ENCODE measurements at places on chromosomes 12 and 14.
A peak's percentile ranks its signal among the peaks of the same experiment; 100 is the strongest.

DNA sequence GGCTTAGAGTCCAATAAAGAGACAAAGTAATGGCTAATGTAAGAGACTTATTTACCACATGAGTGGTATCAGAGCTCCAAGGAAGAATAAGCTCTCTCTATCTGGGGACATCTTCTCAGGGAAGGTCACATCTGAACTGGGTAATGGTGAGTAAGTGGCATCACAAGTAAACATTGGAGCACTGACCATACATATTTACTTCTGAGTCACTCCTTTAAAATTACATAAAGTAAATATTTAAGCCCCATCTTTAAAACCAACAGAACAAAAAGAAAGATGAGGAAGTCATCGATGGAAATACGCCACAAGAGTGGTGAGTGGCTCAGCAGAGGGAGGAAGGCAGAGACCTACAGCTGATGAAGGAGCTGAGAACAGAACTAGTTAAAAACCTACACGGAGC, 159.9 kb downstream of the DUSP6 start:
- peak; percentile 85 for DNase-seq

DNA sequence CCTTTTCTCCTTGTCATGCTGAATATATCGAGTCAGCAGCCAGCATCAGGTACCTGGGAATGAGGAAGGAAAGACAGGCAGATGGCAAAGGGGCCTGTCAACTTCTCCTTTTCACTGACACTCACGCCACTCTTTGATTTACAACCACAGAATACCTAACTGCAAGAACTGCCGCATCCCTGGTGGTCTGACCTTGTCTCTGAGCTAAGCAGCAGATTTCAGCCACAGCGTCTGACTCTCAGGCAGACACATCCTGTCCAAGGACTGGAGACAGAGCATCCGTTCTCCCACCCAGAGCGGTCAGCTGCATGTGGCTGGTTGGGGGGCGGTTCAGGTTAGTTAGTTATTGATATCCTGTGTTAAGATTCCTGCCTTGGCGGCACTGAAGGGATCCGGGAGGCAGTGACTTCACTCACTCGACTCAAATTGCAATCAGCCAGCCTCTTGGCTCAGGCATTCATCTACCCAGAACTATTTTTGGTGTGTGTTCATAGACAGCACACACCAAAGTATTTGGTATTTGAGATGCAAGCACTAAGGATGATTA, 11.2 kb upstream of the MAP1LC3B2 start:
- no peak for DNase-seq

GRCh38 chr14:76168531-76168930, 16.8 kb downstream of the GPATCH2L start:
- peak; percentile 63 for DNase-seq

GRCh38 chr12:34345801-34346200, 323.5 kb downstream of the ALG10 start:
- DNase-seq = no peak

GRCh38 chr14:104107611-104108569, 22.4 kb downstream of the ASPG start:
- no peak for DNase-seq

GRCh38 chr14:69460093-69460701, 24.3 kb upstream of the PLEKHD1 start:
- DNase-seq = peak; percentile 94

- no peak for DNase-seq
These were observed 242.4 kb downstream of the SLC15A4 start for GRCh38 chr12:128581321-128581761.

DNA sequence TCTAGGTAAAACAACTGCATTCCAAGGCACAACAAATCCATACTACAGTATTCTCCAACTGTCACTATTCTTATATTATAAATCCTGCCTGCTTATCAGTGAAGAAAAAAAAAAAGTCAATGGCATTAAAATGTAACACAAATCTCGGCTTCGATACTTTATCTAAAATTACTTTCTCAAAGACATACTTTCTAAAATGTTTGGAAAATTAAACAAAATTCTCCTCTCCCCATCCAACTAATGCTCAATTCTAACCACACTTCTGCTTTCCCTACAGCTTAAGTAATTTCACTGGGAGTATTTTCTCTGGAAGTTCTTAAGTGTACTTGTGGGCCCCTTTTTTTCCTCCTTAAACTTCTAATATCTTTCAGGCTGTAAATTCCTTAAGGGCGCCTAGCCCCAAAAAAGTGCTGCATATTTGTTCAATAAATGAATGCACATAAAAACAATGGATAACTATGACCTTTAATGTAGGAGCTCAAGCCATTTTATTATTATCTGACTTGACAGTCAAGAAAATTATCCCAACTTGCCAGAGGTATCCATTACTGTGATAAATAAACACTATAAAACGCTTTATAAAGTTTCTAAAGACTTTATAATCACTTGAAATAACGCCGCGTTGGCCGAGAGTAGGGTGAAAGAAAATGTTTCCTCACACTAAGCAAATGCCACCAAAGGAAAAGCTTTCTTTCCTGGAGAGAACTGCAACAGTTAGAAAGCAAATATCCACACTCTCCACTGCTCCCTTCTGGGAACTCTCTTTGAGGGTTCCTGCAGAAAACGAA, 977 bp downstream of the HEATR5A start:
- DNase-seq = peak; percentile 14

DNA sequence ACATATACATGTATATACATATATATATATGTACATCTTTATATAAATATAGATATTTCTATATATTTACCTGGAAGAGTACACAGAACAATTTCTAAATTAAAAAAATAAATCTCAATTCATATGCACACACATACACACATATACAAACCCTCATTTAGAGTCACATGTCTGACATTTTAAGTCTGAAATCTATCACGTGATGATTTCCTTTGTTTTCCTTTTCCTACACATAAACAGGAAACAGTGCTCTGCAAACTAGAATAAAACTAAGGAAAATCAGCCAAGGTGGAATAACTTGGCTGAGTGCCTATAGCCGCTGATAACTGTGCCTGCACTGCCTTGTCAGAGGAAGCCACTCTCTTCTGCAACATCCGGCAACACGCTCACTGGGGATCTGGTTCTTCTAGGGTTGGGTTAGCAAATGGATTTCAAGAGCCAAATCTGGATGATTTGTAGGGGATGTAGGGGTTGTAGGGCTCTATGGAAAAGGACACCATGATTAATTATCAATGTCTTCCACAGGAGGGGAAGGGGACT, 480.7 kb downstream of the TMEM132D start:
- no peak for DNase-seq

DNA sequence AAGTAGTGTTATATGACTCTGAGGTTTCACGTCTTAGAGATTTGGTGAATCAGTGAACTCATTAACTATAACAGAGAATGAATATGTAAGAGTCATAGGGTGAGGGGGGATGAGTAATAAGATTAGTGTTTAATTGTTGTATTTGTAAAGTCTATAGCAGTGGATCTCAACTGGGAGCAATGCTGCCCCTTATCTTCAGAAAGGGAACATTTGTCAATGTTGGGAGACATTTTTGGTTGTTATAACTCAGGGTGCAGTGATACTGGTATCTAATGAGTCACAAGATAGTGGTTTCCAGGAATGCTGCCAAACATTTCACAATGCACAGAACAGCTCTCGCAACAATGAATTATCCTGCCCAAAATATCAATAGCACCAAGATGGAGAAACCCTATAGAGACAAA, 1193.7 kb downstream of the GALC start:
- DNase-seq = peak; percentile 91

DNA sequence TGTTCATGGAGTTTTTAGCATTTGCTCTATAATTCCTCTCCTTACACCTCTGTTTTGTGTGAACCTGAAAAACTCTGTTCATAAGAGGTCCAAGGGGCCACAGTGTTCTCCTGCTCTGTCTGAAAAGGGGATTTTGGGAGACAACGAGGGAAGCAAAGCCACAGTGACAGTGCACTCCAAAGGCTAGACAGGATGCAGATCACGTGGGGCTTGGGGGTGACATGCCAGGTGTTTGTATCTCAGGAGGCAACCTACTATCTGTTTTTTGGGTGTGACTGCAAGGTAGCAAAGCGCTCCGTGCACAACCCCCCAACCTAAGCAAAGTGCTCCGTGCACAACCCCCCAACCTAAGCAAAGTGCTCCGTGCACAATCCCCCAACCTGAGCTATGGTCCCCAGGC, 5.1 kb upstream of the CHD4 start:
- no peak for DNase-seq

DNA sequence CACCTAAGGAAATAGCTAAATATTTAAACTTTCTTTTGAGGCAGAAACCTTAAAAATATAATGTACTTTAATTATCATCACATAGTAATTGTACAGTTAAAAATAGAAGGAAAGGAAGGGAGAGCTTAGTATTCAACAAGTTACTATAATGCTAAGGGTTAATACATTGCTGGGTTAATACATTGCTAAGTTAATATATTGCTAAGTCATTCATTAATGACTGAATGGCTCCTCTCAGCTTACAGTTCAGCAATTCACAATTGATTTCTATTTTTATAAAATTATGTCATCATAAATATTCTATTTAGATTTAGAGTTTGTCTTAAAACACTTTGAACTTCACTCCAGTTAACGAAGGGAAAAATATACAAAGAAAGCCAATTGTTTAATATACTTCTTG, 207.9 kb downstream of the BMP4 start:
- no peak for DNase-seq

DNA sequence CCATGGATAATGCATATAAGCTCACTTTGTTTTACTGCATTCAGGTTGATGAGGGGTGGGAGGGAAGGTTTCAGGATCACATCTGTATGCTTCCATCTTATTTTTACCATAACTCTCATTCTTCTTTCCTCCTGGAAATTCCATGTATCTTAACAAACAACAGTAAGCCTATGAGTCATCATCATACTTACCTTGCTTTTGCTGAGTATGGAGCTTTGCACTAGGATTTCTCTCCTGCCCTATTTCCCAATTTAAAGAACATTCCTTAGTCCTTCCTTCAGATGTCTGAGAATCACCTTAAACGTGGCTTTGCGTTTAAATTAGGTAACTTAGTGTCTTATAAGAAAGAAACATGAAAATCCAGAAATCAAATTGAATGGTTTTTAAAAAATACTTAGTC, 1.6 kb upstream of the CLEC14A start:
- peak; percentile 73 for DNase-seq

Measured in ELR (cell line).